HepG2 (cell line): ENCODE measurements at places on chromosomes 3 and 15.

- H3K27me3 ChIP-seq = no peaks in the 10 kb centered on the region
- no peaks in the 10 kb centered on the region for H3K36me3 ChIP-seq
- no peaks in the 10 kb centered on the region for H3K4me1 ChIP-seq
- H3K27ac ChIP-seq = no peak overlapping the region
Measured at GRCh38 chr3:99753268-99753975, 64.2 kb upstream of the CMSS1 start.

DNA sequence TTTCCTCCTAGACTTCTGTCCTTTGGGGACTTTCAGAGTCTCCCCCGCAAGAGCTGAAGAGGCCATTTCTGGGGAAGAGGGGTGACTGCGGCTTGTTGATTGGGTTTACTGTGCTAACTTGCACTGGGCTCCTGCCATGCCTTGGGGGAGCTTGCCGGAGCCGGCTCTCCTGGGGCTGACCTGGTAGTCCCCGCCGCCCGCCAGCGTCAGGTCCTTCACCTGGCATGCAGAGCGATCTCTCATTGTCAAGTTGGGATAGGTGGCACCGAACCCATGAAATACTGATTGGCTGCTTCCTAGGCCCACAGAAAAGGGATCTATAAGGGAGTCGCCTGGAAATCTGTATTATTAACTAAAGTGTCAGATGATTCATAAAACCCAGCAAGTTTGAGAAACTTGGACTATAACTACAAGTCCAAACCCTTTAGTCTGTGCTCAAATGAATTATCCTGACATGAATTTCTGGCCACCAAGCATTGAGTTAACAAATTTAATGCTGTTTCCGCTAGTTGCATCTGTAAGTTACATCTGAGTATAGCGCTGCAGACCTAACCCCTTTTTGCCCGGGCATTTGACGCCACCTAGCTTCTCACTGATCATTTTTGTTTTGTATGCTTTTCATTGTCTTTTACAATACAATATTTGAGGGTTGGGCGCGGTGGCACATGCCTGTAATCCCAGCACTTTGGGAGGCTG, 607 bp upstream of the IMP3 start:
- peak; percentile 61 for DNase-seq
- H3K36me3 ChIP-seq = 0 out of 2 replicates have a peak, but pooled peaks cover 3% of the 10 kb centered on the region
- H3K27me3 ChIP-seq = no peaks in the 10 kb centered on the region; the same call in 2 of the 3 replicates
- H3K4me1 ChIP-seq = peaks cover 32% of the 10 kb centered on the region
- H3K27ac ChIP-seq = peak overlapping the region; percentile 94

GRCh38 chr3:42367903-42368302, 42.5 kb downstream of the LYZL4 start:
- no peak overlapping the region for H3K27ac ChIP-seq
- H3K4me3 ChIP-seq = no peak overlapping the region
- no peaks in the 10 kb centered on the region for H3K4me1 ChIP-seq

DNA sequence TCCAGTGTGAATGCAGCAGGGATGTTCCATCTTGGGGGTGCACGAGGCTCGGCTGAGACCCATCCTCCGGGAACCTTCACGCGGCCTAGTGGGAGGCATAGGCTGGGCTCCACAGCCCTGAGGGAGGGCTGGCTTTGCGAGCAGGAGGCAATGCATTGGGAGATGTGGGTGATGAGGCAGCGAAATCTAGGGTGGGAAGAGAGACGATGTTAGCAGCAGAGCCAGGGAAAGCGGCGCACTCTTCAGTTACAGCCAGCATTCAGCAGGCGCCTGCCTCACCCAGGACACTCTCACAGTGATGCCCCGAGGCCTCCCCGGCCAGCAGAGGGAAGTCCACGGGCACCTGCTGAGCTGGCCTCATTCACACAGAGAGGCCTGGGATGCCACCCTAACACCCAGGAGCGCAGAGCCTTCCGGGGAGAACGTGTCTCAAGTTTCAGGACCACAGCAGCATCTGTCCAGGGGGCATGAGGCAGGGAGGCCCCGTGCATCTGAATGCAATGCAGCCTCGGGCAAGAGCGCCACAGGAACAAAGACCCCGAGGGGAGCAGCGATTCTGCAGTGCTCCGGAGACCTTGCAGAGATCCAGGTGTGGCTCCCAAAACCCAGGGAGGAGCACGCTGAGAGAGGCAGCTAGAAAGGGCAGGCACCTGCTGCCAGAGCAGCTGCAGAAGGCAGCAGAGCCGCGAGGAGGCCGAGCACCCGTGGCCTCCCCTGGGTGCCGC, 102.4 kb downstream of the NUP210 start:
- no peaks in the 10 kb centered on the region for H3K4me1 ChIP-seq
- H3K36me3 ChIP-seq = peaks cover 32% of the 10 kb centered on the region
- no peaks in the 10 kb centered on the region for H3K27me3 ChIP-seq

GRCh38 chr3:16279010-16279801, 14.2 kb downstream of the OXNAD1 start:
- DNase-seq = no peak
- no peak overlapping the region for H3K4me3 ChIP-seq
- no peak overlapping the region for H3K27ac ChIP-seq
- peaks cover 45% of the 10 kb centered on the region; the same call in 2 of the 3 replicates for H3K36me3 ChIP-seq
- no peaks in the 10 kb centered on the region for H3K27me3 ChIP-seq

DNA sequence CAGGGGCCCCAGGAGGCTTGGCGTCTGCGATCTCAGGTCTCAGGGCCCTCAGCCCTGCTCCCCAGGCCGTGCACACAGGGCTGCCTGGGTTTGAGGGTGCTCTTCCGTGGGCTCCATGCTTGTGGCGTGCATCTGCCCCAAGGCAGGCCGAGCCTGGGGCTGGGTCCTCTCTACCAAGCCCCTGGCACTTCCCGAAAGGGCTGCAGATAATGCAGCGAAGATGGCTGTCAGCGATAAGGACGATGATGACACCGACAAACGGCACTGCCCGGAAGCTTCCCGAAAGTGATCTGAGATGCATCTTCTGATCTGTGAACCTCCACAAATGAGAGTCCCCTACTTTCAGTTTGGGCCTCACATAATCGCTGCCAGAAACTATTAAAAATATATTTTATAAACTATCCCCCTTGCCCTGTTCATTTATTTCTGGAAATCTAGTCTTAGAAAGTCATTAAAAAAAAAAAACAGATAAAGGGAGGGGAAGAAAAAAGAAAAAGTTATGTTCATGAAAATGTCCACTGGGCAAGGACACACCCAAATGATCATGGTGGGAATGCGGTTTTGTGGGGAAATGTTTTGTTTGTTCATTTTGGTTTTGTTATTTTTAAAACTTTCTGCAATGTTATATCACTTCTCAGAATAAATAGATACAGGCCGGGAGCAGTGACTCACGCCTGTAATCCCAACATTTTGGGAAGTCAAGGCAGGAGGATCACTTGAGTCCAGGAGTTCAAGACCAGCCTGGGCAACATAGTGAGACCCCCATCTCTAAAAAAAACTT, 51.5 kb downstream of the RPN1 start:
- no peaks in the 10 kb centered on the region for H3K27me3 ChIP-seq
- peaks cover 6% of the 10 kb centered on the region for H3K4me1 ChIP-seq
- no peaks in the 10 kb centered on the region for H3K36me3 ChIP-seq
- H3K4me3 ChIP-seq = no peak overlapping the region
- no peak for DNase-seq

DNA sequence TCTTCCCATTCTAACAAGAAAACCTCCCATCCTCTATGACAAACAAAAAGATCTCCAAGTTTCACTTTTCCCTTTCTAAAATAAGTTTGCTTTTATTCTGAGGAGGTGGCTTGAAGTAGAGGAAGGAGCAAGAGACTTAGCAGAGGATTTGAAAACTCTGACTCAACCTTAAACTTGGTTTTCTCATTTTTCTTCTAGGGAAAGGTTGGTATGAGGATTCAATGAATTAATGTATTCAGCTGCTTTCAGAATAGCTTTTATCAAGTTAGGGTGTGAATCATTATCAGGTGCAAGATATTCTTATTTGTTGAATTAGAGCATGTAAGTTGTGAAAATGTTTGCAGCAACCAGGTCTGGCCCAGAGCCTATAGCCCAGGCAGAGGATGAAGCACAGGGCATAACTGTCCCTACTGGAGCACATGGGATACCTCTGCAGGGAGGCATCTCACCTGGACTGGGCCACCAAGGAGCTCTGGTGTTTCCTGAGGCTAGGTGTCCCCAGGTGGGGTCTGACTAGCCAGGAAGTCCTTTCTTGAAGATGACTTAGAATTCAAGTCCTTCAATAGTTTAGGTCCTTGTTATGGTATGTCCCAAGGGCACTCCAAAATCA, 42.3 kb downstream of the SATB1 start:
- H3K27ac ChIP-seq = no peak overlapping the region
- DNase-seq = no peak
- H3K4me3 ChIP-seq = no peak overlapping the region
- no peaks in the 10 kb centered on the region for H3K36me3 ChIP-seq

DNA sequence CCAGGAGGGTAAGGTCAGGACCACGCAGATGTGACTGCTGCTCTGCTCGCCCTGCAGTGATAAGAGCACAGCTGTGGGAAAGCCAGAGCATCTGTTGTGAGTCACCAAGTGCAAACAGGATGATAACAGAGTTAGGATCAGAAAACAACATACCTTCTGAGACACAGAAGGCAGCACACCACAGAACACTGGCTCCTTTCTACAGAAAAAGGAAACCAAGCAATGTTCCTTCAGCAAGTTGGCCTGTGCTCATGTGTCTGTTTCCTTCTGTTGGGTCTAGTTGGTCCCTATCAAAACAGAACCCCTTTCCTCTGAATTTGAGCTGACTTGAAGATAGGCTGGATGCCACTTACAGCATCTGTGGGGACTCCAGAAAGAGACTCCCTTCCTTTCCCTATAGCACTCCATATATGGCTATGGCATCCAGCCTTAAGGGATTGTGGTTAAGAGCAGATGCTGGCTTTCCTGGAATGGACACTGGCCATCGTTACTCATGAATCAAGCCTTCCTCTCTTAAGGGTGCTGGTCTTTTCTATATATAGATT, 440.7 kb upstream of the THBS1 start:
- peaks cover 43% of the 10 kb centered on the region for H3K4me1 ChIP-seq
- no peak overlapping the region for H3K4me3 ChIP-seq
- DNase-seq = peak; percentile 67
- no peaks in the 10 kb centered on the region for H3K36me3 ChIP-seq
- no peaks in the 10 kb centered on the region for H3K27me3 ChIP-seq

GRCh38 chr15:30954674-30955073, 36.8 kb downstream of the MTMR10 start:
- H3K4me3 ChIP-seq = no peak overlapping the region
- no peaks in the 10 kb centered on the region for H3K27me3 ChIP-seq
- H3K27ac ChIP-seq = no peak overlapping the region
- no peak for DNase-seq
- no peaks in the 10 kb centered on the region for H3K4me1 ChIP-seq

- peaks cover 20% of the 10 kb centered on the region for H3K4me1 ChIP-seq
- H3K27ac ChIP-seq = no peak overlapping the region
- no peak overlapping the region for H3K4me3 ChIP-seq
Measured at GRCh38 chr3:111758642-111759041, 100.4 kb upstream of the PHLDB2 start.

DNA sequence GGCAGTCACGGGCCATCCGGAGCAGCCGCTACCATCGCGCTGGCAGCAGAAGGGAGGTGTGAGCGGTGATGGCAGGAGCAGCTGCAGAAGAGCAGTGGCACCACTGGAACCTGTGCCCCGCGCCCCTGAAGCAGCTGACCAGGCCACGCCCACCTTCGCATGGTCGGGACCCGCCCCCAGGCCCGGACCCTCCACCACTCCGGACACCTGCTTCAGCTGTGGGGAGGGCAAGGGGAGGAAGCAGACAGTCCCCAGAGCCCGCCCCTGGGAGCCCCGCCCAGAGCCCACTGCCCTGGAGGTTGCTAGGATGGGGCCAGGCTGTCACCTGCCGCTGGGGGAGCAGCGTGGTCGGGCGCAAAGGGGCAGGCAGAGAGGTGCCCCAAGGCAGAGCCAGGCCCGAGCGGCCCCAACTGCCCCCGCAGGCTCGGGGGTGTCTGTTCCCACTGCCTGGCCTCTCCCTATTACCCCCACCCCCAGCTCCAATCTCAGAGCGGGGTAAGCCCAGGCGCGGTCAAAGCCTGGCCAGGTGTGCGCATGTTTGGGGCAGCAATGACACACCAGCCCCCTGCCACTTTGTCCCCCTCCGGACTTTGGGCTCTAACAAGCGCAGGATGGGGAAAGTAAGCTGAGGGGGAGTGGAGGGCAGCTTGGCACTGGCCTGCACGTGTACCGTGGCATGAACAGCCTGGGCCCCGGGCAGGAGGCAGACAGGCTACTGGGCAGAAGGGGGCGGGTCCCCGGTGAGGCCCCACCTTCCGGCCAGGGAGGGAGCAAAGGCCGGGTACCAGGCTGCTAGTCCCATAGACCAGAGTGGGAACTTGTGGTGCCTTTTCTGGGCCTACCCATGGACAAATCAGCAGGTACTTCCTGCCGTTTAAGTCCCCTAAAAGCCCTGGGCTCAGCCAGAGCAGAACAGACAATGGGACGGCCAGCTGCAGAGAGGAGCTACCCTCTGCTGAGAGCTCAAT, 8.7 kb downstream of the SPCS1 start:
- peaks cover 1% of the 10 kb centered on the region; the same call in 1 of the 2 replicates for H3K36me3 ChIP-seq
- H3K27me3 ChIP-seq = no peaks in the 10 kb centered on the region
- DNase-seq = no peak
- H3K4me1 ChIP-seq = peaks cover 36% of the 10 kb centered on the region

DNA sequence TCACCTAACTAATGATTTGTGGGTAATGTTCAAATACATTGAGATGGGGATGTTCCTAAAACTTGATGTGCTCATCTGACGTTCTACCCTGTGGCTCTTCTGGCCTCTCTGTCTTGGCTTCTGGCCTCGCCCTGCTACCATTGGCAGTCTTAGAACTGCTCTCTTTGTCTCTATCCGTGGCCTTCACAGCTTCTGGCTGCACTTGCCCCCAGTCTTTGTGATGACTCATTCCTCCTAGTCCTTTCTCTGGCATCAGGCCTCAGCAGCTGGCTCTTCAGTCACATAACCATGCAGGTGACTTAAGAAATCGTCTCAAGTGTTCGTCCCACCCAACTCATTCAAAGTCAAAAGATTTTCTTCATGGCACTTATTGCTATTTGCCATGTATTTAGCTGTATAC, 188.1 kb downstream of the BBX start:
- no peak for DNase-seq
- H3K4me1 ChIP-seq = no peaks in the 10 kb centered on the region
- no peak overlapping the region for H3K4me3 ChIP-seq
- H3K36me3 ChIP-seq = peaks cover 13% of the 10 kb centered on the region

DNA sequence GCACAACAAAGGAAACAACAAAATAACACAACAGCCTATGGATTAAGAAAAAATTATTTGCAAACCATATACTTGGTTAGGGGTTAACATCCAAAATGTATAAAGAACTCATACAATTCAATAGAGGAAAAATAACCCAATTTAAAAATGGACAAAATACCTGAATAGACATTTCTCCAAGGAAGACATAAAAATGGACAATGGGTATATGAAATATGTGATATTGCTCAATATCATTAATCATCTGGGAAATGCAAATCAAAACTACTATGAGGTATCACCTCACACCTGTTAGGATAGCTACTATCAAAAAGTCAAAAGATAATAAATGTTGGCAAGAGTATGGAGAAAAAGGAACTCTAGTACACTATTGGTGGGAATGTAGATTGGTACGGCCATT, 71.0 kb upstream of the THRB start:
- H3K36me3 ChIP-seq = no peaks in the 10 kb centered on the region
- no peaks in the 10 kb centered on the region for H3K4me1 ChIP-seq
- H3K27ac ChIP-seq = no peak overlapping the region
- H3K4me3 ChIP-seq = no peak overlapping the region
- no peak for DNase-seq
